ENCODE measurements at places on chromosomes 3 and 15.

DNA sequence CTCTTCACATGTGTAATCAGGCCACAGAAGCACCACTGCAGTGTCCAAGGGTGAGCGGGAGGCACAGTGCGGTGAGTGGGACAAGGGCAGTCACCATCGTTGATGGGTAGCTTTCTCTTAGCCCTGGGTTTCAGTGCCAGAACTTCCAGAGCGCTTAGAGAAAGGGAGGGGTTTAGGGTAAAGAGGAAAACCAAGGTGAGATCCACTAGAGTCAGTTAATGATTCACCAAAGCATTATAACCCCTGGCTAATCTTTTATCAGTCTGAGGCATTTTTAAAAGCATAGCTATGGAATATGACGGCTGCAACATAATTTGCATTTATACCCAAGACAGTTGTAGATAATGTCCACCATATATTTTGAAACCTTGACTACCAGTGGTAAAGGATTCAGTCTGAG, 94.8 kb downstream of the SHQ1 start:
- no peak for DNase-seq

- no peak for DNase-seq
Measured at GRCh38 chr3:140443806-140444205, 234.1 kb upstream of the TRIM42 start.

GRCh38 chr3:179463319-179463718, 12.0 kb upstream of the GNB4 start:
- no peak for DNase-seq

GRCh38 chr3:69354948-69355347, 30.9 kb downstream of the FRMD4B start:
- DNase-seq: no peak

DNA sequence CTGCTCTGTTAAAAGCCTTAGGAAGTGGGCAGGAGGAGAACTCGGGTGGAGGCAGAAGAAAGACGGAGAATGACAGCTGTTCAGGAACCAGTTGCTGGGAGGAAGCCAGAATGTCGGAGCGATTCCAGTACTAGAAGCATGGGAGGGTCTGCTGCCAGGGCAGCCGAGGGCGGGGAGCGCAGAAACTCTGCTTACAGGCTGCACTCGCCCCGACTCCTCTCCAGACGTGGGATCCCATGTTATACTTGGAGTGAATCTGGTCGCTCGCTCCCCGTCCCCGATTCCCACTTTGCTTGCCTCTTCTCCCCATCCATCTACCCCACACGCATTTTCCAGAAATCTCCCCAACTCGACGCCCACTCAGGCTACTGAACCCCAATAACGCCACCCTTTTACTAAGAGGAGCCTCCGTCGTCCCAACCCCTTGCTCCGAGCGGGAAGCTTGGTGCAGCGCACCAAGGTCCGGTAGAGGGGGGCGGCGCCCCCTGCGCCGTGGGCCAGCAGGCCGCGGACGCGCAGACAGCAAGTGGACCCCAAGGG, 665 bp downstream of the GATM start:
- DNase-seq: peak; percentile 59

GRCh38 chr15:43218908-43219706, 1.7 kb downstream of the EPB42 start:
- DNase-seq: no peak

DNA sequence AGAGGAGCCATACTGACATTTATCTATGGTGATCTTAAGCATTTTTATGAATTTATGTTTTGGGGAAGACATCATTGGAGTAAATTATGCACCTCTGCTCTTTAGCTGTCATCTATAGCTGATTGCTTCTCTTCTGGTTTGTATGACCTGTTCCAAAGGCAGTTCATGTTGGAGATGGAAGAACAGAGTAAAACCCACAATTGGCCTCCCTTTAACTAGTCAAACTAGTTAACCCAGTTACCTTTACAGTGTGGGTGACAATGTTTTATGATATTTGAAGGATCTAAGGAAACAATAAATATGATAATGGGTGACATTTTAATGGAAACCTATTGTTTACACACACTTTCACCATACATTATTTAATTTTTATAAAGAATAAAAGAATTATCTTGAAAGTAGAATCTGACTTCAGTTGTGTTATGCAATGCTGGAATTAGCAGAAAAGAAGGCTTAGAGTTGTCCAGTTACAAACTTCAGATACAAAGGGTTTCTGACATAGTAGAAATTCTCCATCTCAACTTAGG, 263.5 kb downstream of the NFKBIZ start:
- DNase-seq: no peak

DNA sequence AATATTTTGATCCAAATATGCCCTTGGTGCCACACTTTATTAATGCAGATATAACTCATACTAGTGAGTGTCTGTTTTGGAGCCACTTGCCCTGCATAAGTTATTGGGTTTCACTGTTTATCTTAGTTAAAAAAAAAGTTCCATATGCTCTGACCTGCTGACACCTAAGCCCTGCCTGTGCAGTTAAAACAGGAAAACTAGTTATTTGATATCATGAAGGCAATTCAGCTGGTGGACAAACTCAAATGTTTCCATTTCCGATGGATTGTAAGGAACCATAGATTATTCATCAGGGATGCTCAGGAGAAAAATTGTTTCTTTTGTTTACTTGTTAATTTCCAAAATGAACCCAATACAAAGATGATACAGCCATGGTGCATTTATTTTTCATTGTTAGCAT, 68.3 kb downstream of the NR2F2 start:
- no peak for DNase-seq

DNA sequence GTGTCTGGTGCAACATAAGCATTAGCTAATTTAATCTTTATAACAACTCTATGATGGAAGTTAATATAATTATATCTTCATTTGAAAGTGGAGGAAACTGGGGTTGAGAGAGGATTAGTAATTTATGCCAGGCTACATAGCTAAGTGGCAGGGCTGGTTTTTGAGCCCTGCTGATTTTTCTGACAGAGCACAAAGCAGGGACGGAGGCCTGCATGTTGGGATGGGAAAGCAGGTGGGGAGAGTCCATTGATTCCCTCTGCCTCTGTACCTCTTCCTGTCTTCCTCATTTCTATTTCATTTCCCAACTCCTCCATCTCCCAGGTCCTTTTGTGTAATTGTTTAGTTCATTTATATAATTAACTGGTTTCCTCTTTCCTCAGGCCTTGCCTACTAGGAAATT, 251.6 kb upstream of the ZPLD1 start:
- no peak for DNase-seq

DNA sequence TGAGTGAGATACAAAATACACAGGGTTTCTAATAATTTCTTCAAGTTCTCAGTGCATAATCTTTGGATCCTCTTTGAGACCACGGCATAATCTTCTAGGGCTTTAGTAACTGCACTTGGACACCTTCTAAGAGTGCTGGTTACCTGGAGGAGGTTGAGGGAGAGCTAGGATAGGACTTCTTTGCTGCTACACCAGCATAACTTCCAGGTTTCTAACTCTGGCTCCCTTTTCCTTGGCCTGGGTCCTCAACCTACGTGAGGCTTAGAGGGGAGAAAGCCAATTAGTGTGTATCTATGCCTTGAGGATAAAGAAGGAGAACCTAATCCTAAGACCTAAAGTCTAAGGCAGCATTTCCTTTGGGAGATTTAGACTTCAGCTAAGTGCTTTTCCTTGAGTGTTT, 184.8 kb downstream of the LSAMP start:
- no peak for DNase-seq

DNA sequence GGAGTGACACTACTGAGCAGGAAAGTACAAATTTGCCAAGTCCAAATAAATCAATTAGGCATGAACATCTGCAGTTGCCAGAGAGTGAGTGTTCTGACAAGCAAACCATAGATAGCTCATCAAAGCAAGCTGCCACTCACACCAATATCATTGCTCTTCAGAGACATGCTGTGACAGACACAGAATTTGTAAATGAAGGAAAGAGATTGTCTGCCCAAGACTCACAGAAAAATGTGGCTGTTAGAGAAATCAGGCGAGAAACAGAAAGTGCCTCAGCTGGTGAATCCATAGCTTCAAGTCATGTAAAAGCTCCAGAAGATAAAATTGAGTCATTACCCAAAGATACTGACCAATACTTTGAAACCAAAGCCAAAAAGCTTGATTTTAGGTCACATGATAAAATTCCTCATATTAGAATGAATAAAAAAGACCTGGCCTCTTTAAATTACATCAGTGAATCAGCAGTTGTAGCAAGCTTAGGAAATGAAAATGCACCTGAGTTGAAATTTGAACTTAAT, 50.8 kb downstream of the CRYBG3 start:
- DNase-seq: no peak

- no peak for DNase-seq
Measured at GRCh38 chr3:167978486-167978885, 117.2 kb downstream of the GOLIM4 start.

DNA sequence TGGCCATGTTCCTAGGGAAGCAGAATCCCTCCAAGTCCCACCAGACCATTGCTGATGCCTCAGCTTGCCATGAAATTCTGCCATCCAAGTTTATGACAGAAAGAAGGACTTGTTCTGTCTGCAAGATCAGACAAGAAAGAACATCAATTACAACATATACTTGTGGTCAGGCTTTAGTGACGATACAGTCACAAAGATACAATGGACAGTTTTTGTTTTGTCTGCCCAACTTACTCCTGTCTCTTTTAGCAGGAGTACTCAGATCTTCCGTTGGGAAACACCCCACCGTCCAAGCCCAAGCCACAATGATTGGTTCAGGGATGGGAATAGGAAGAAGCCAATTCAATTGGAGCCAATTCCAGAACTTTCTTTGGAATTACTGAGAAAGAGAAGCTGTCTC, 15.7 kb downstream of the KLHL6 start:
- DNase-seq: no peak

- DNase-seq: no peak
Measured at GRCh38 chr15:78565951-78566774, 843 bp downstream of the CHRNA5 start.

DNA sequence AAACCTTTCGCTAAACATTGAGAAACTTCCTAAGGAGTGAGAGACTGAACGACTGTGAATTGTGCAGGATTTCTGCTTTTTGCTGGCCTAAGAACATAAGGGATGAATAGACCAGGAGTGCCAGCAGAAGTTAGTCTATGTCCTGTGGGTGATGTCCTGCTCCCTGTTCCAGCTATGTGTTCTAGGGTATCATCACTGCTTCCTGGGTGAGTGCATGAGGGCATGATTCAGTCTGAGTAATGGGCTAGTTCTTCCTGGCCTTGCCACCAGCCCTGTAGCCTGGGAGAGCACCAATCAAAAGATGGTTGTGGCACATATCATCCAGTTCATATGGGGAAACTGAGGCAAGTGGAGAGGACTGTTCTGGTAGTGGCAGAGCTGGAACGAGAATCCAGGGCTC, 153.9 kb upstream of the TPM1 start:
- DNase-seq: no peak

- no peak for DNase-seq
Measured at GRCh38 chr3:172561897-172562640, 38.8 kb upstream of the TNFSF10 start.

- no peak for DNase-seq
Measured at GRCh38 chr3:17030956-17031652, 146.3 kb downstream of the PLCL2 start.

DNA sequence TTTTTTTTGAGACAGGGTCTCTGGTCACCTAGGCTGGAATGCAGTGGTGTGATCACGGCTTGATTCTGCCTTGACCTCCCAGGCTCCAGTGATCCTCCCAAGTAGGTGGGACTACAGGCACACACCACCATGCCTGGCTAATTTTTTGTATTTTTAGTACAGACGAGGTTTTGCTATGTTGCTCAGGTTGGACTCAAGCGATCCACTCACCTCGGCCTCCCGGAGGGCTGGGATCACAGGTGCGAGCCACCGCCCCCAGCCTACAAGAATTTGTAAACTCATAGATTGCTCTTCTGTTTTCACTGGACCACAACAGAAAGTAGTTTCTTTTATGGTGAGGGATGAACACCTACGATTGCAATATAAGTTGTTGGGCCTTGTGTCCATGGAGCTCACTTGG, 7.4 kb downstream of the IGF1R start:
- DNase-seq: no peak

- no peak for DNase-seq
Measured at GRCh38 chr3:35383216-35383615, 256.1 kb upstream of the ARPP21 start.

DNA sequence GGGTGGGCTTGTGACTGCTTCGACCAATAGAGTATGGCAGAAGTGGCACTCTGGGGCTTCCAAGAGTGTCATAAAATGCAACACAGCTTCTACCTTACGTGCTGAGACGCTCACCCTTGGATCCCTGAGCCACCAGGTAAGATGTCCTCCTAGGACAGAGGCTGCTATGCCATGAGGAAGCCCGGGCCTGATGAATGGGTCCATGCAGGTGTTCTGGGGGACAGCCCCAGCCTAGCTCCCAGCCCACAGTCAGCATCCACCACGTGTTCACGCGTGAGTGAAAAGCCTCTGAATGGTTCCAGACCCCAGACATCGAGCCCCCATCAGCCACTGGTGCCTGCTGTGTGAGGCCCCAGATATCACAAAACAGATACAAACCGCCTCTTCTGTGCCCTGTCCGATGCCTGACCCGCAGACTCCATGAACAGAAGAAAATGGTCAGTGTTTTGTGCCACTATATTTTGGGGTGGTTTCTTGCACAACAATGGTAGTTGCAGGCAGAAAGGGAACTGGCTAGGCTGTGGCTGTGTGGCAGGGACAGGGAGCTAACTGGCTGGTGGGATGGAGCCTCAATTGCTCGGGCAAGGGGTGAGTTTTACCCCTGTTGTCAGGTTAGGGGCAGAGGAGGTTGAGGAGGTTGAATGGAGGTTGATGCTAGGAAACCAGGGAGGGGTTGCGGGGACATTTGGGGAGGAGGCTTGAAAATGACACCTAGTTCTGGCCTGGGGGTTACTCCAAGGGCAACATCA, 92.2 kb downstream of the LINGO1 start:
- DNase-seq: no peak

GRCh38 chr3:55558316-55558715, 71.2 kb upstream of the WNT5A start:
- no peak for DNase-seq

GRCh38 chr15:63815796-63816533, 17.8 kb downstream of the HERC1 start:
- no peak for DNase-seq

DNA sequence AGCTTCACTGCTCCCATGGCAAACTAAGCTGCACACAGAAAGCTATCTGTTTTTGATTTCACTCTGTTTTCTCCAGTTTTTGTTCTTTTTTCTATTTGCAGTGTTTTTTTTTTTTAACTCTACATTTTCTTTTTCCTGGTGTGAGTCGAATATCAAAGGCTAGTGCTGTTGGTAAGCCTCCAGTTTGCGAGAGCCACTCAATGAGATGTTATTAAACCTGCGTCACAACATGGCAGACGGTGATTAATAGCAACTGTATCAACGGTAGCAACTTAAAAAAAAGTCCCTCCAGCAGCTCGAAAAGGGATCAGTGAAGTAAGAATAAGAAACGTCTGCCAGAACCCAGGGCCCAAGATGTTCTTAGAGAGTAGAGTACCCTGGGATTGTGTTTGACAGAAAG, 84.1 kb downstream of the MEIS2 start:
- DNase-seq: peak; percentile 36

Data from left cardiac atrium (tissue), 4 donors.